AG09319 (cell line): ENCODE measurements at places on chromosomes 12 and 14.

GRCh38 chr14:77031759-77032490 is 3.4 kb upstream of the IRF2BPL start:
- DNase-seq, result no peak

DNA sequence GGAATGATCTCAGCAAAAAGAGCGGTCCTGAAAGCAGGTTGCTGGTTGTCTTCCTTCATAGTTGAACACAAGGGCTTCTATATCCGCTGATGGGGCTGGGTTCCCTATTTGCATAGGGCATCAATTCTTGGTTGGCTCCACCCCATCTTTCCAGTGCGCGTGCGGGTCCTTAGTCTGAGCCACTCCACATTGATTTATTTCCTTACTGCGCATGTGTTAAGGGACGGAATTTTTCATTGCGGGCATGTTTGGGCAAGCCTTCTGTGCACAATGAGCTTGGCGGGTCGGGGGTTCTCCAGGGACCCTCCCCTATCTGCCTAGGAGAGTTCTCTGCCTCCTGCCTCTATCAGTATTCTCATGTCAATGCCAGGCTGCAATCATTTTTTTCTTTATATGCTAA is 21.2 kb upstream of the DLGAP5 start:
- DNase-seq, result no peak

GRCh38 chr14:66530526-66530925 is 22.6 kb downstream of the GPHN start:
- DNase-seq, result no peak

DNA sequence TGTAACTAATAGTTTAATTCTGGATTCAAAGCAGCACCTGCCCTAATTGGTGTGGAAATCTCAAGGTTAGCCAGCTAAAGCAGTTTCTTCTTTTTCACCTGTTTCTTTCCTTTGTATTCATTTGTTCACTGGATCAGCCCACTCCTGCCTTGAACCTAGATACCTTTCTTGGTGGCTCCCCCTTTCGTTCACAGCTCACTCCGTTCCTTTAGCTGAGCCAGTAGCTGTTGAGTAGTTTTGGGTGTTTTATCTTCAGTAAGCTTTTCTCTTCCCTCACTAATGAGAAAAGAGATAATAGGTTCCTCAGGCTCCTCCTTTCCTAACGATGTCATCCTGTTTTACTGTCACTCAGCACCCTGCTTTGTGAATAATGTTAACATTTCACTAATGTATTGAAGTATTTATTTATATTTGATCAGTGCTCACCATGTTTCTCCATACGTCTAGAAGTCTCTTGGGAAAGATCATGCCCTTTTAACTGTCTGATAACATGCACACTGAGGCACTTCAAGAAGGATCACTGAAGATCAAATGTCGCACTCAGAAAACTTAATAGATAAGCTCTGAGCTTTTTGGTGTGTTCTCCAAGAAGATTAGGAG is 121.1 kb downstream of the TGFB3 start:
- DNase-seq, result no peak

DNA sequence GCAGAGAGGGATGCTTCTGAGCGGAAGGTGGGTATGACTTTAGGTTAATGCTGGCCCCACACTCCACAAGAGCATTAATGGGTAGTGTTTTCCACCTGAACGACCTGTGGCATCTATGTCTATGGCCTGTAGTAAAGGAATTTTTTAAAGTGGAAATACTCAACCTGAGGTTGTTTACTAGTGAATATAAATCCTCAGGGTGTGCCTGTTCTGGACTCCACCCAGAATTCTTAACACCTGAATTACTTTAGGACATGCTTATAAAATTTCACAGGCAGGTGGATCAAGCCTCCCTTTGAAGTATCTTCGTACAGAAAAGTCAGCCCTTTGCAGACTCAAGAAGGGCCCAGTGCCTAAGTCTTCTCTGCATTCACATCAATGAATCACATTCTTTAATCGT is 196.1 kb downstream of the ESR2 start:
- no peak for DNase-seq

GRCh38 chr14:79383475-79383874 is 827.8 kb downstream of the DIO2 start:
- DNase-seq, result no peak

DNA sequence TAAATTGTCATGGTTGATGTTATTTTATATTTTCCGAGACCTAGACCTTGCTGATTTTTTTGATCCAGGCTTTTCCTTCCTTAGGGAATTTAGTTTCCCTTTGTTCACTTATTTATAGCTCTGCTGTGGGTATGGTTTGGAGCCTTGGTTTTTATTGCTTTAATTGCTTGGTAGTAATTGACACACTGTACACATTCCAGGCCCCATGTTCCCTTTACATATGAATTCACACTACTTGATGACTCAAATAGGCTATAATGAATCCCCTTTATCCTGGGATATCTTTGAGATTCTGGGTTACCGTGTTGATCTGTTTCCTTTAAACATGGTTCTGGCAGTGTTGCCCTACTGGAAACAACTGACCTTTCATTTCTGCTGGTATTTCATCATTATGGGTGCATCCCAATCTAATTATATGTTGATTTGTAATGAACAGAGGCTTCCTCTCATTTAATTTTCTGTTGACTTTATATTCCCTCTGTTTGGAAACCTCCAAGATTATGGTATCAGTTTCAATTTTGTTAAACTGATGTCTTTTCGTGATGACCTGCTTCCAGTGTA is 424.0 kb downstream of the RAD51B start:
- DNase-seq, result no peak

DNA sequence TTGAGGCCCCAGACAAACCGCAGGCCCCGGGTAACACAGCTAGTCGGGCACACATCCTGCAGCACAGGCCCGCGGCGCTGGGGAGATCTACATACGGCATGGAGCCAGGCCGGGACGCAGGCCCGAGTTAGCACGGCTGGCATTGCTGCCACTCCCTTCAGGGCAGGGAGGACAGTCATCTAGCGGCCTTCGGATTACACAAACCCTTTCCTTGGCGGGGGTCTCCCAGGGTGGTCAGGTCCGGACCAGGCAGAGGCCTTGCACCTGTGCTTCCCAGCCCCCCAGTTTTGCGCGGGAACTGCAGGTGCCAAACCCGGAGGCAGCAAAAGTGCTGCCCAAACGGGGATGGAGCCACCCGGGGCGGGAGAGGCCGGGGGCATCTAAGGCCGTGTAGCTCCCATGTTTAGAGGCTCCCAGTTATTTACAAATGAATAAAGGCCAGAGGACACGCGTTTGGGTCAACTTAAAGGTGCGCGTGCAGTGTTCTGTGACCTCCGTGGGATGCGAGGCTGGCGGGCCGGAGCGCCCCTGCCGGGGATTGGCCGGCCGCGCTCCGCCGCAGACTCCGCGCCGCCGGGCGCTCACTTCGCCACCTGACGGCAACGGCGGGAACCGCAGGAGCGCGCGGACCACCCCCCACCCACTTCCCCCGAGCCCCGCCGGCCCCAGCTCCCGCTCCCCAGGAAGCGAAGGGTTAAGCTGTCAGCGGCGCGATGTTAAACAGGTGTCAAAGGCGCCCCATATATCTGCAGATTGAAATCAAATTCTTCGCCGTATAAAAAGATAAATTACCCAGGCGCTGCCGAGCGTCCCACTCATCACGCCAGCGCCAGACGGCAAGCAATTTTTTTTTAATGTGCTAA is 18.1 kb downstream of the VSX2 start:
- DNase-seq, result no peak

GRCh38 chr14:34050606-34051005 is 99.7 kb upstream of the EGLN3 start:
- DNase-seq, result no peak

GRCh38 chr12:4591180-4591687 is 29.2 kb downstream of the DYRK4 start:
- DNase-seq, result no peak

GRCh38 chr12:9792185-9792900 is 31.6 kb upstream of the CD69 start:
- DNase-seq, result no peak

- DNase-seq, result no peak
Observed at GRCh38 chr14:84806622-84807021, 723.3 kb upstream of the FLRT2 start.

DNA sequence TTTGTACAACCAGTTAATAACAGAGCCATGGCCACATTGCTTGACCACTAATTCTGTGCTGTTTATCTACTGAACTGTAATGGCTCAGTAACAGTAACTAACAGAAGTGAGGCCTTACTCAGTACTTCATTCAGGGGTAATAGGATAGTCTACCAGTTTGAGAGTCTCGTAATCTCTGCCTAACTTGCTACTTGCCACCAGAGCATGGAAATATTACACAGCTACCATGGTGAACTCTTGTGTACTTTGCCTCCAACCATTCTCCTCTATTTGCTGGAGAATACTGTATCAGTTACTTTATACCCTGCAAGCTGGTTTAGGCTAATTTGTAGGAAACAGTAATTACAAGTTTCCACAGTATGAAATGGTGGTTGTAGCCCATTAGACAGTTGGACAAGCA is 10.6 kb downstream of the SCFD1 start:
- DNase-seq, result no peak

GRCh38 chr14:94330857-94331256 is 7.7 kb upstream of the SERPINA6 start:
- no peak for DNase-seq

GRCh38 chr12:113220593-113221180 is 577 bp upstream of the TPCN1 start:
- DNase-seq, result no peak

- no peak for DNase-seq
Observed at GRCh38 chr14:105471297-105471821, 3.3 kb upstream of the CRIP2 start.

- no peak for DNase-seq
Observed at GRCh38 chr12:96107236-96107635, 71.8 kb upstream of the LTA4H start.

GRCh38 chr14:81765651-81766275 is 232.1 kb upstream of the SEL1L start:
- no peak for DNase-seq

GRCh38 chr14:23936084-23936829 is 17.3 kb upstream of the DHRS4 start:
- no peak for DNase-seq

GRCh38 chr12:60398547-60398946 is 802.7 kb downstream of the SLC16A7 start:
- DNase-seq, result no peak

DNA sequence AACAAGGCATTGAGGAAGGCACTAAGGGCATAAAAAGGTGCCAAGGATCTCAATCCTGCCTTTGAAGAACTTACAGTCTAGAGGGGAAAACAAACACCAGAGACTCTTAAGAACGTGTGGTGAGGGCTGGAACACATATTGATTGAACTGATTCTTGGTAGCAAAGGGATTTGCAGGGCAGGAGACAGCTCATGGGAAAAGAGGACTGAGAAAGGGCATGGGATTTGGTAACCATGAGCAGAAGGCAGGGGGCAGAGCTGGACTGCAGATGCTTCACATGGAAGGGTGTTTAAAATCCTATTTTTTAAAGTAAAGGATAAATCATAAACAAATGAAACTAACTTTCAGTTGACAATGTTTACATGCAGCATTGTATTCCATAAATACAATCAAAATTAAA is 203.1 kb downstream of the ITPR2 start:
- DNase-seq, result no peak

DNA sequence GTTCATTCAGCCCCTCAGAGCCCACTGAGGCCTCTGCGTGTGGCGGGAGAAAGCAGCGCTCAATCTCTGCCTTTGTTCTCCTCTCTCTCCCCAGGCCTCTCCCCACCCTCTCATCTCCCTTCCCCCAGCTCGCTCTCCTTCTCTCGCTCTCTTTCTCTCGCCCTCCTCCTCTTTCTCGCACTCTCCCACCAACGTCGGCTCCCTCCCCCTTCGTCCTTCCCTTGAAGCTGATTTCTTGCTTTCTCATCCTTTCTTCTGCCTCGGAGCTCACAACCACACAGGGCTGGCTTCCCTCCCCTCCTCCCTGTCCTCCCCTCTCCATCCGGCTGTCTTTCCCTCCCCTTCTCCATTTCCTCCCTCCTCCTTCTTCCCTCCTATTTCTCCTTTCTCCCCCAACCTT is 96.4 kb downstream of the LRRC74A start:
- no peak for DNase-seq

GRCh38 chr14:34275078-34275477 is 187.0 kb downstream of the SPTSSA start:
- DNase-seq, result no peak

- peak; percentile 75 for DNase-seq
Observed at GRCh38 chr12:108305520-108305919, 33.6 kb downstream of the CMKLR1 start.

- no peak for DNase-seq
Observed at GRCh38 chr14:104682107-104682593, 7.3 kb upstream of the INF2 start.

DNA sequence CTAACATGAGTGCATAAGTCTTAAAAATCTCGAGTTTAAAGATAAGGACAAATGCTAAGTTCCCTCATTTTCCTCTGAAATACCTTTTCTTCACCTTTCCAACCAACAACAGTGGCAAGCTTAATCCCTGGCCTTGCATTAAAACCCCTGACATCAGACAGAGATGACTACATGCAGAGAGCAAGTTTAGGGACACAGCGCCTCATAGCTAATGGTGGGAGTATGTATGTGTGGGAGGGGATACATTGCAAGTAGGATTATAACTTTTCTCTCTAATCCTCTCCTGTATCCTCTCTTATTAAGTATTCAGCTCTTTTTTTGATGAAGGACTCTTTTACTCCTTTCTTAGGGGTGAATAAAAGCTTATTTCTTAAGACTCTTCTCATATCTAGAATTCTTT is 547.1 kb downstream of the CCER1 start:
- DNase-seq, result no peak

DNA sequence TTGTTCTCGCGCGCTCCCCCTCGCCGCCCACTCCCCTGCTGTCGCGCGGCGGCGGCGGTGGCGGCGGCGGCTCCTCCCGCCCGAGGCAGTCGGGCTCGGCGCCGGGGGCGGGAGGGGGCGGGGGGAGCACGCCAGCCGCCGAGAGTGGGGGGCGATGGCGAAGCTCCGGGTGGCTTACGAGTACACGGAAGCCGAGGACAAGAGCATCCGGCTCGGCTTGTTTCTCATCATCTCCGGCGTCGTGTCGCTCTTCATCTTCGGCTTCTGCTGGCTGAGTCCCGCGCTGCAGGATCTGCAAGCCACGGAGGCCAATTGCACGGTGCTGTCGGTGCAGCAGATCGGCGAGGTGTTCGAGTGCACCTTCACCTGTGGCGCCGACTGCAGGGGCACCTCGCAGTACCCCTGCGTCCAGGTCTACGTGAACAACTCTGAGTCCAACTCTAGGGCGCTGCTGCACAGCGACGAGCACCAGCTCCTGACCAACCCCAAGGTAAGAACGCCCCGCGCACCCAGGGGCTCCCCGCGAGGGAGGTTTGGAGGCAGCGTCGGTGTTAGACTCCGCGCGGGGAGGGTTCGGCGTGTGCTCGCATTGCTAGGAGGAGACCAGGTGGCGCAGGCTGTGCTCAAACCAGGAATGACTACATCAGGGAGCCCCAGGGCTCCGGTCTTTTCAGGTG is 629 bp downstream of the KCNMB4 start:
- no peak for DNase-seq

GRCh38 chr12:198705-199104 is 15.3 kb downstream of the SLC6A12 start:
- DNase-seq, result no peak

GRCh38 chr12:115320967-115321366 is 637.0 kb upstream of the TBX3 start:
- DNase-seq, result no peak

- DNase-seq, result no peak
Observed at GRCh38 chr12:119060847-119061796, 79.8 kb downstream of the SRRM4 start.

- DNase-seq, result no peak
Observed at GRCh38 chr12:10623131-10623530, 9.7 kb upstream of the MAGOHB start.

GRCh38 chr14:78083837-78084236 is 86.3 kb upstream of the NRXN3 start:
- no peak for DNase-seq
